ENCODE measurements at places on chromosomes 12 and 14. TPM values are rescaled to one million over a fixed set of nuclear protein-coding genes. Genes with fewer than 3 reads are reported as not detected.

The ZNF26 gene
- total RNA-seq, result 8.5 TPM

The GPR65 gene
- not detected for total RNA-seq

The PLCZ1 gene
- total RNA-seq, result not detected

The TAC3 gene
- not detected for total RNA-seq

The PLBD1 gene
- total RNA-seq, result 6.3 TPM

The DEGS2 gene
- total RNA-seq, result 1.4 TPM

The MAP1LC3B2 gene
- 1.3 TPM for total RNA-seq

The MYF5 gene
- total RNA-seq, result not detected

The KRT85 gene
- total RNA-seq, result not detected

The ANAPC5 gene
- total RNA-seq, result 90.0 TPM

The BATF gene
- total RNA-seq, result not detected

The TAS2R14 gene
- total RNA-seq, result 0.61 TPM

The PPP1R1A gene
- total RNA-seq, result 0.24 TPM

The FAM181A gene
- total RNA-seq, result not detected

The C1S gene
- total RNA-seq, result 44.8 TPM

The IL31 gene
- total RNA-seq, result not detected

The FITM1 gene
- total RNA-seq, result not detected

The ARHGAP9 gene
- 0.94 TPM for total RNA-seq

The ERC1 gene
- total RNA-seq, result 11.5 TPM

The GLS2 gene
- 0.27 TPM for total RNA-seq

The MYF6 gene
- total RNA-seq, result not detected

The CLEC1A gene
- not detected for total RNA-seq

The CIROP gene
- total RNA-seq, result not detected

The SLC17A8 gene
- total RNA-seq, result not detected

The RNASE7 gene
- total RNA-seq, result not detected

The RBP5 gene
- total RNA-seq, result not detected

The KERA gene
- not detected for total RNA-seq

The KRT72 gene
- not detected for total RNA-seq

The HVCN1 gene
- 0.59 TPM for total RNA-seq

The TEX52 gene
- total RNA-seq, result not detected

The OR6C2 gene
- not detected for total RNA-seq

The FGFR1OP2 gene
- 30.1 TPM for total RNA-seq

The LIN7A gene
- total RNA-seq, result 0.14 TPM

The ZNF605 gene
- total RNA-seq, result 2.6 TPM

The INHBC gene
- not detected for total RNA-seq

The TSPAN19 gene
- total RNA-seq, result not detected

The PRR4 gene
- total RNA-seq, result 1.8 TPM

Measured in A549 treated with GW870086 at 1 μM for 4 hours (cell line).